CD4-positive, alpha-beta T cell treated with Interferon gamma for 1 hour (primary cell): ENCODE measurements at places on chromosomes 5 and 9.

DNA sequence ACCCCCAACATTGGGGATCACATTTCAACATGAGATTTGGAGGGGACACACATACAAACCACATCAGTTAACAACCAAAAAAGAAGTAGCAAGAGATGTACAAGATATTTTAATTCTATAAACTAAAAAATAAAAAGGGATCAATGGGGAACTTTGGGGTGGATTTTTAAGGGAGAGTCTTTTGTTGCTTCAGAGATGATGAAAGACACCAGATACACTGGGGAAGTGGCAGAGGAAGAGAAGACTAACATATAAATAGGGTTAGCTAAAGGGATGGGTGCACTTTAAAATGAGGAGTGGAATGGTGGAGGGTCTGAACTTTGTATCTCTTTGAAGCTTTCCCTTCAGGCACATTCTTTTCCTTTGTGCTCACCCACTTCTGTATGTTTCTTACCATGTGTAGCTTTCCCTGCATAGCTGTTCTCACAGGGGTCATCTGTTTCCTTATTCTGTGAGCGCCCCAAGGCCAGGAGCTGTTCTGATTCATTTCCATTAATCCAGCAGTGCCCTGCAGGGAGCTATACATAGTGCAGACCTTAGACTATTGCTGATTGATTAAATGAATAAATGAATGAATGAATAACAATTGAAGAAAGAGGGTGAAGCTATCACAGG lies 531.6 kb upstream of the KLF4 start:
- DNase-seq: no peak

DNA sequence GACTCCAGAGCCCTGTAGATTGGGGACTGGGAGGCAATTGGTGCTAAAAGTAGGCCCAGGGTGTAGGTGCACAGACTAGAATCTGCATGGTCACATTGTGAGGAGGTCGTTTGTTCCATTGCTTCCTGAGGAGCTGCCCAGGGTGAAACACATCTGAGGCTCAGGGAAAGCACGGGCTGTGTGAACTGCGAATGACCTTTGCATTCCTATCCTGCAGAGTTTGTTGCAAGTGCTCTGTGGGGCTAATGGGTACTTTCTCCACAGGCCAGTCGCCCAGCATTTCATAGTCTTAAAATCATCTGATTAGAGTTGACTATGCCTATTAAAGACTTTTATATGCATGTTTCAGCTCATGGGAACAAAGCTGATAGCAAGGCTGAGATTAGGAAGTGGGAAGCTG lies 14.4 kb upstream of the SLC46A2 start:
- DNase-seq: no peak

DNA sequence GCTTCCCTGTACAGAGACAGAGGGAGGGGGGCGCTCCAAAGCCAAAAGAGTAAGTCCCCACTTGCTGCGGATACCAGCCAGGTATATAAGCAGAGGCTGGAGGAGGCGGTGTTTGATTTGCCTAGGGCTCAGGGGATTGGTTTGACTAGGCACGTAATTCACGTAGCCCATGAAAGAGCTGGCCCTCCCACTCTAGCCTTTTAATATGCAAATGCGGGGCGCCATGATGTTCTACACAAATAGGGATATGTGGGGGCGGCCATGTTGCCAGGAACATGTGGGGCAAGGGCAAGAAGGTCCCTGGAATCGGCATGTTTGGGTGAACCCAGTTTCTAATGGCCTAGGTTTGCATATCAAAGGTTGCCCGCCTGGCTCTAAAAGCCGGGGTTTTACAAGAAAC lies 3.3 kb upstream of the PRLR start:
- DNase-seq: no peak

DNA sequence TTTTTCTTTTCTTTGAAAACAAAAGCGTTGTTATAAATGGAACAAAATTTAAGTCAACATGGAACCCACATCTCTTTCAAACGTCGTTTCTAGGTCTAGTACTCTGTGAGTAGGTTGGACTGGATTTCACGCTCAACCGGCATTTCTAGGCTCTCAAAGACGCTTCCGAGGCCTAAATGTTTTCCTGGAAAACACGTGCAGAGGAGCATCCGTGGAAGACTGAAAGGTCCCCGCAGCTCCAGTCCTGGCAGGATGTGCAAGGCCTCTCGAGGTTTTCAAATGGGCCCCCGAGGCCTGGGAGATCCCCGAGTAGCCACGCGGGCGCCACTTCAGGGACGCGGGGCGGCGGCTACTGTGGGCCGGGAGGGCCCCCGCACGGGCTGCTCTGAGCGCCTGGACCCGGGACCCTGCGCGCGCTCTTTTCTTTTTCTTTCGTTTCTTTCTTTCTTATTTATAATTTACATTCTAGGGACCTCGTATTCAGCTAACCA lies 4.2 kb upstream of the IRX2 start:
- no peak for DNase-seq

DNA sequence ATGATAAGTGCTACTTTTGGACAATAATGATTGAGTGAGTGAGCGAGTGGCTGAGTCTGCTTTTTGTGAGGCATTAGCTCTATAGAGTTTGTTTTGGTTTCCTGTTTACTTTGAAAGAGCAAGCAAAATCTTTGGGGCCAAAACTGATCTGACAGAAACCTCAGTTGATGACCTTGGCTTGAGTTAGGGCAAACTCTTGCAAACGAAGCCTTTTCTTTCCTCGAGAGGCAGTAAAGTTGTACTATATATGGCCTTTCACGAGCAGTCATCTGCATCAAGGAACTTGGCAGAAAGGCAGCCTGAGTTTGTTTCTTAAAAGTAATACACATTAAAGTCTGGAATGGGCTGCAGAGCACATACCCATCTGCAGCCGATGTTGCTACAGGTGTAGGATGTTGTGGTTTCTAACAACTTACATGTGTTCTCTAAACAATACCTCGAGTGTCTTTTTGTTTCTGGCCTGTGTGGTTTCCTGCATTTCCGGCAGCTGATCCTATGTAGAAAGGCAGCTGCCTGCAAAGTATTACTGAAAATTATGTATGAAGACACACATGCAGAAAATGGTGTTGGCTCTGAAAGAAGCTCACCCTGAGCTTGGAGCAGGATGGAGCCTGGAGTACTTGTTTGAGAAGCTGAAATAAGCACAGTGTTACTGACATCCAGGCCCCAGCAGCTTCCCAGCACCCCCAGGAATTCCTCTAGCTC lies 60.8 kb downstream of the FOXD1 start:
- peak; percentile 41 for DNase-seq
